T1000 (cell line): ENCODE measurements at places on chromosomes 2 and 18.
A peak's percentile ranks its signal among the peaks of the same experiment; 100 is the strongest.

DNA sequence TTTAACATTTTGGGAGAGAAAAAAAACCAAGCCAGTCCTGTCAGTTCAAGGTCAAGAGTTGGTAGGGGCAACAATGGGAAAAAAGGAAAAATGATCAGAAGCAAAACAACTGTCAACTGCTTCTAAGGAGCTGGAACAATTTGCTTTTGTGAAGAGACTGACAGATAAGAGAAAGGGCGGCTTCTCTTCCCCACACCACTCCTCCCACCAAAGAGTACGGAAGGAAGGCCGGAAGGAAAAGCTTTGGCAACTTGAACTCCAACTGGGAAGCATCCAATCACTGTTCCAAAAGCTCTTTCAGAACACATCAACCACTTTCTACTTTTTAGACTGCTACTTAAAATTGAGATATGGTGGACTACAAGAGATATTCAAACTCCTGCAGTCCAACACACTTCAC lies 57.8 kb upstream of the NFU1 start:
- DNase-seq, result no peak

- no peak for DNase-seq
Observed at GRCh38 chr18:33470216-33470615, 29.7 kb upstream of the CCDC178 start.

- DNase-seq, result peak; percentile 55
Observed at GRCh38 chr18:48410095-48410920, 1.1 kb upstream of the ZBTB7C start.

DNA sequence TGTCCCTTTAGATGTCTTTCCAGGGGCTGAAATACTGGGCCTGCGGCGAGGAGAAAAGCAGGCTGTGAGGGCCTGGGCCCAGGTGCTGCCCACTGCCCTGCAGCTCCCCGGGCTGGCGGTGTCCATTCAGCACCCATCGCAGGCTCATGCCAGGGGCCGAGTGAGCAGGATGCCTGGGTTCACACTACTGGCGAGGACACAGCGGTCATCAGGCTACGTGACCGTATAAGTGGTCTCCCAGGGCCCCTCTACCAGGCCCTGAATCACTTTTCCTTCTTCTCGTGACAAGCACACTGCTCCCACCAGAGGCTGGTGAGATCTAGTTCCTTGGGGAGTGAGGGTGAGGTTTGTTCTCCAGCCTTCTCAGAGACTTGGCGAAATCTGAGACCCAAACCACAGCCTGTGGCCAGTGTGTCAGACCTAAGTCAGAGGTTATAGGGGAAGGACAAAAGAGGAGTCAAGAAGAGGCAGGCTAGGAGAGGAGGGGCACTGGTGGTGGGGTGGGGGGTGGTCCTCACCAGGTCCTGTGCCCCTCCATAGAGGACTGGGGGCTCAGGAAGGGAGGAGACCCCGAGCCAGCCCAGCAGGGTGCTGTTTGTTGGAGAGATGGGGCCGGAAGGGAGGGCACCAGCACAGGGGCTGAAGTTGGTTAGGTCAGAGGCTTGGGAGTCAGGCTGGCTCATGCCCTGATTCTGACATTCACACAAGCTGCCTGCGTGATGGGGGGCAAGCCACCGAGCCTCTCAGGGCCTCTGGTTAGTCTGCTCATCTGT lies 6.6 kb upstream of the SEMA4C start:
- no peak for DNase-seq

- no peak for DNase-seq
Observed at GRCh38 chr2:176118601-176119339, 2.2 kb downstream of the HOXD10 start.

DNA sequence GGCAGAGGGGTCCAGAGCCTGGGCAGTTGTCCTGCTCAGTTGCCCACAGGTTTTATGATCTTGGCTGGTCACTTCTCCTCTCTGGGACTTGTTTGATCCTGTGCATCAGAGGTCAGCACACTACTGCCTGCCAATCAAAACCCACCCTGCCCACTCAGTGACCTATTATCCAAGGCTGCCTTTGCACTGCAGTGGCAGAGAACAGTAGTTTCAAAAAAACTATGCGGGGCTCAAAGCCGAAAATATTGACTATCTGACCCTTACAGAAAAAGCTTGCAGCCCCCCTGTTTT lies 218.2 kb downstream of the CYP26B1 start:
- no peak for DNase-seq

- no peak for DNase-seq
Observed at GRCh38 chr2:40016151-40016885, 237.3 kb upstream of the THUMPD2 start.

GRCh38 chr2:135960656-135961551 lies 24.5 kb downstream of the DARS1 start:
- DNase-seq, result no peak

- DNase-seq, result no peak
Observed at GRCh38 chr2:9954136-9954535, 2.6 kb downstream of the GRHL1 start.

- DNase-seq, result no peak
Observed at GRCh38 chr18:13424363-13424762, 205.8 kb downstream of the LDLRAD4 start.

- DNase-seq, result no peak
Observed at GRCh38 chr2:73981081-73982001, 3.4 kb upstream of the TET3 start.

DNA sequence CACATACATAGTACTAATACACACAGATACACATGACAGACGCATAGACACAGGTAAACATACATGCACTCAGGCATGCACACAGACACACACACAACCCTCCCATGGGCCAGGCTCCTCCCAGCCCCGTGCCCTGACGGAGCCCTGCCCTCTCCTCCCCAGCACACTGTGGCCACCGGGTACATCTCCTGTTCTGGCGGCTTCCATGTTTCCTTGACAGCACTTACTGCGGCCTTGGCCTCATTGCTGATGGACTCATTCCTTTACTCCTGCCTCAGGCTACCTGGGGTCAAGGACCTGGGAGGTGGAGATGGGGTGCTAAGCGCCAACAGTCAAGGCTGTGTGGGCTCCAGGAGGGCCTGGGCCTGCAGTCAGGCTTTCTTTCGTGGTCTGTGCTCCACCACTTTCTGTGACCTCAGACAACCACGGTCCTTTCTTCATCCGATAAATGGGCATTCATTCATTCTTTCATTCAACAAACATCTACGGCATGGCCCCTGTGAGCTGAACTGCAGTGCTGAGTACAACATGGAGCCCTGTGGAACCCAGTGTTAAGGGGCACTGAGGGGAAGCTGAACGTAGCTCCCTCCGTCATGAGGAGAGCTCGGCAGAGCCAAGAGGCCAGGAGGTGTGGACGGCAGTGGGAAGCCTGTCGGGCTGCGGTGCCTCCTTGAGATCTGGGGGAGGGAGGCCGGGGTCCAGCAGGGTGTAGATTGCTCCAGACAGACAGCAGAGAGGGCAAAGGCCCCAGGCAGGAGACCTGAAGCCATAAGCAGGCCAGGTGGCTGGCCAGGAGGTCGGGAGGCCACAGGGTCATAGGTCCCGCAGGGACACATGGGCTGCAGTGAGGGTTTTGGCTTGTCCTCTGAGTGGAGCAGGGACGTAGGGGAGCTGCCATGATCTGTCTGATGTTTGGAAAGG lies 190.4 kb upstream of the HDAC4 start:
- no peak for DNase-seq

DNA sequence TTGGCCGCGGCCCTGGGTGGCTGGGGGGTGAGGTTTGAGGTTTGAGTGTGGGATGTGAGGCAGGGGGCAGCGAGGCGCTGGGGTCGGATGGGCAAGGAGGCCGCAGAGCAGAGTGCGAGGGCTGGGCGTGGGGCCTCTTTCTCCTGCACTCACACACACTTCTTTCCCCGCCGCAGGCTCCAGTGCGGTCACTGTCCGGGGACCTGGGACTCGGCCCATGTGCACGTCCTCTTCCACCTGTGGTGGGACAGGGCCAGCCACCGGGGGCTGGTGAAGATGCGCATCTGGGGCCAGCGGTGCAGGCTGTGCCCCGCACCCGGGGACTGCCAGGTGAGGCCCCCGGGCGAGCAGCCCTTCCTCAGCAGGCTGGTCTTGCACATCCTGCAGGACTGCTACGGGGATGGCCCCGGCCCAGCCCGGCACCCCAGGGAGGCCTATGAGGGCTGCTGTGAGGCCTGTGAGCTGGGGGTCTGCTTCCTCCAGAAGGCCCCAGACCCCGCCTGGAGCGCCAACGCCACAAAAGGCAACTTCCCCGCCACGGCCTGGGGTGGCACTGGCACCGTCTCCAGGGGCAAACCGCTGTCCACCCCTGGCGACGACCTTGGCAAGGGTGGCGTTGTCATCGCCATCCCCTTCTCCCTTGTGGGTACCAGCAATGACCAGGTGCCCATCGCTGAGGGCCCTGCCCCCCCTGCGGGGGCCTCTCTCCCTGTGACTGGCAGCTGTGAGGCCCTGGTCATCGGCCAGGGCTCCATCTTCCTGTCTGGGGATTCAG lies 2.2 kb downstream of the RTP5 start:
- no peak for DNase-seq

DNA sequence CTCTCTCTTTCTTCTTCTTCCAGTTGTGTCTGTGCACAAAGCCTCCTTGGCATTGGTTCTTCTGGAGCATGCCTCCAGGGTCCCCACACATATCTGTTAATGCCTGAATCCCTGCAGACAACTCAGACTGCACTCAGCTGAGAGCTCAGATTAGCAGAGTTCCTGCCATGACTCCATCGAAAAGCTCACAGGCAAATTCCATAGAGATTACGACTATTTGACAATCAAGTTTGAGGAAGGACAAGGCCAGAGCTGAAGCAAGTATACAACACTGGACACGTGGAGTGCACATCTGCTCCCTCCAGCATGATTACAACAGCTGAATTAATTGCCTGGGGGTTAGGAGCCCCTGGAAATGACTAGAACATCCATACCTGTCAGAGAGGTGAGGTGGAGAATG lies 190.7 kb downstream of the INSIG2 start:
- DNase-seq, result no peak

GRCh38 chr2:155377931-155378444 lies 679.5 kb downstream of the KCNJ3 start:
- DNase-seq, result no peak

DNA sequence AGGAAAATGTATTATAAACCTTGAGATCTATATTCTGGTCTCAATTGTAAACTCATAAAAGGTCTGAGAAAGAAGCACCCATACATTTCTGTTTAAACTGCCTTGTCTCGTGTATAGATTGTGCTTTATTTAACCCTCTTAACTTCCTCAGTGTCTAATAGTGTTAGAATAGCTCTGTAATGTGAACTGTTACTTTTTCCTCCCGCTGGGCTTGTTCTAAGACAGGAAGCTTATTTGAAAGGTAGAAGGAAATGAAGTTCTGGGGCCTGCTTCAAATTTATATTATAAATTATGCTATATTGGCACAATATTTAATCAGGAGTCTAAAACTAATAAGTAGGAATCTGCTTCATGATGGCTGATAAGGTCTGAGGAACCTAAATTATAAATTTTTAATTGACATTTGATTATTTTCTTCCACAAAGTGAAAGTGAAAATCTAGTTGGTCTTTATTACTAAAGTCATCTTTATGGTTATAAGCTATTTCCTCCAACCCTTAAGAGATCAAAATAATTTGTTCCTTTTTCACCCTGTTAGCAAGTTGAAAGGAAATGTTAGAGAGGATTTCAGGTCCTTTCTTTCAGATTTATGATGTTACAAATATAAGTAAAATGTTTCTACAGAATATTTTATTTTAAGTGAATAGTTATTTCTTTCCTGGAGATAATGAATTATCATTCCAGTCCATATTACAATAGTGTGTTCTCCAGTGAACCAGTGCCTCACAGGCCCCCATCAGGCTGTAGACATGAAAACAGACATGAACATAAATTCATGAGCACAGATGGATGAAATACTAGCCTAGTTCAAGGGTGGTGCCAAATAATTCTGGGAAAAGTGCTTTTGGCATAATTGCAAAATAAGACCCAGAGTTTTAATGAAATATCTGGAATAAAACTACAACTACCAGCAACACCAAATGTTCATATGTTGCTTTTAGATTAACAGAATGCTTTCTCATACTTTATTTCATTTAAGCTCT lies 7.9 kb downstream of the MFSD6 start:
- no peak for DNase-seq

DNA sequence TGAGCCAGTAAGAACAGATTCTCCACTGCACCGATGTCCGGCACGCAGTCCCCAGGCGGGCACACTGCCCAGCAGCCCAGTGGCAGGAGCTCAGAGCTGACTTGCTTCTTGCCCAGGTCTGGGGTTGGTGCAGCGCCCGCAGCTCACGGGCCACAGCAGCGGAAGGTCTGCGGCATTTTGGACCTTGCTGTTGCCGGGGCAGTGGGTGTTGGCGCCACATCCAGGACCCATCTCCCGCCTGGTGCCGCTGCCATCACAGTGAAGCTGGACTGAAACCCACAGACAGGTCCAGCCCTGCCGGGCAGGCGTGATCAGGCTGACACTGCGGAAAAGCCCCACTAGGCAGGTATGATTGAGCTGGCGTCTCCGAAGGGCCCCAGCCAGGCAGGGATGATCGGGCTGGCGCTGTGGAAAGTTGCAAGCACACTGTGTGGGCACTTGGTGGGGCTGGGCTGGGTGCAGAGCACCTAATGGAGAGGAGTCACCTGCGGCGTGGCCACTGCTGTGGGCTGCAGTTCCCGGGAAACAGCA lies 75.5 kb downstream of the SLC66A2 start:
- DNase-seq, result no peak

DNA sequence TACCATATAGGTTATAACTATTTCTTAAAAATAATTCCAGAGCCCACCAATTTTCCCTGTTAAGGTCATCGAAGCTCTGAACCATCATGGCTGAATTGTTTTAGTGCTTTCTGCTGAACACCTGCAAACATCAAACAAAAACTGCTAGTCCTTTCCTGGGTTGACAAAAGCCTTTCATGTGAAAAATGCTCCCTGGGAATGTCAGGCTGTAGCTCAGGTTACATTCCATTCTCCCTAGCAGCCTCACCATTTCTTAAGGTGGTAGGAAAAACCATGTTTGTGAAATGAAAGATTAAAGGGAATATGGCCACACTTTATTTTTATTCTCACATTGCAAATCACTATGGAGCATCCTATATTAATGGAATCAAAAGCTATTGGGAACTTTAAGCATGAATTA lies 5.7 kb downstream of the TCF4 start:
- no peak for DNase-seq

- DNase-seq, result no peak
Observed at GRCh38 chr2:30428827-30429461, 18.1 kb upstream of the LCLAT1 start.

- no peak for DNase-seq
Observed at GRCh38 chr18:74994502-74995418, 214.2 kb downstream of the PTGR3 start.

GRCh38 chr2:68091439-68092034 lies 28.7 kb upstream of the C1D start:
- no peak for DNase-seq

DNA sequence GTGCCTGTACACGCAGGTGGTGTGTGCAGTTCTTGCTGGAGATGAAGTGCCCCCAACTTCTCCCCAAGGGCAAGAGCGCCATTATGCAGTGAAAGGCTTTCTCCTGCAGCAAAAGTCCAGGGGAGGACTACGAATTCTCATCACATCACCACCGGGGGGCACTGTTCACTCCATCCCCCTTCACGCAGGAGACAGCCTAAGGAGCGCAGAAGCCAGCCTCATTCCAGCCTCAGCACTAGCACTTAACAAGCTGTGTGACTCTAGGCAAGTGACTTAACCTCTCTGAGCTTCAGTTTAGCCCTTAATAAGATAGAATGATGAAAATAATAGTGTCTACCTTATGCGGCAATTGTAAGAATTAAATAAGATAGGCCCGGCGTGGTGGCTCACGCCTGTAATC lies 32.3 kb downstream of the DNMT3A start:
- DNase-seq, result no peak

GRCh38 chr2:145404690-145405089 lies 884.8 kb upstream of the ZEB2 start:
- DNase-seq, result no peak
